ENCODE measurements at places on chromosomes 12 and 14.
A peak's percentile ranks its signal among the peaks of the same experiment; 100 is the strongest.

GRCh38 chr14:99822800-99823455 is 29.7 kb downstream of the EML1 start:
- no peak for DNase-seq

GRCh38 chr12:122865268-122866231 is 30.3 kb downstream of the HIP1R start:
- peak; percentile 35 for DNase-seq

GRCh38 chr14:101318271-101318670 is 243.0 kb upstream of the DIO3 start:
- DNase-seq = no peak

GRCh38 chr14:99781853-99782610 is 11.2 kb upstream of the EML1 start:
- no peak for DNase-seq

DNA sequence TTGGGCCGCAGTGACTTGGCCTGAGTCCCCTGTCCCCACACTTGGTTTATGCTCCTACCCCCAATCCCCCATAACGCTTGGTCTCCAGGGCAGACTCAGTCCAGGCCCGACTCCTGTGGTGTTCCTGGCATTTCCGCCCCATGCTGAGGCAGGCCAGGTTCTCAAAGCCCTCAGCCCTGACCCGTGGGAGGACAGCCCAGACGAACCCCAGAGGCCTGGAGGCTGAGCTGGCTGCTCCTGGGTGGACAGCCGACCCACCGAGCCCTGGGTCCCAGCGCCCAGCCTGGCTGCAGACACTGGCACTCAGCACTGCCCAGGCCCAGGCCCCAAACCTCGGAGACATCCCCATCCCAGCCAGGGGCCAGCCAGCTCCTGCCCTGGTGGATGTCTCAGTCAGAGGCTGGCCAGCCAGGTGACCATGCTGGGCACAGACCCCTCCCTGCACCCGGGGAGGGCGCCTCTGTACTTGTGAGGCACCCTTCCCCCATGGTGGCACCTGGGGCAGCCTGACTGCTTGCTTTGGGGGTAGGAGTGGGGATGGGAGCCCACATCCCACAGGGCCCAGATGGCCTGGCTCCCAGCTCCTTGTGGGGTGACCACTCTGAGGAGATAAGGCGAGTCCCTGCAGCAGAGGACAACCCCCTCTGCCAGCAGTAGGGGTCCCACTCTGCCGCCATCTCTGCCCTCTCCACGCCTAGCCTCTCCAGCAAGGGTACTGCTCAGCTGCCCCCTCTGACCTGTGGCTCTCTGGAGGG is 1.4 kb downstream of the PLD4 start:
- DNase-seq = no peak

DNA sequence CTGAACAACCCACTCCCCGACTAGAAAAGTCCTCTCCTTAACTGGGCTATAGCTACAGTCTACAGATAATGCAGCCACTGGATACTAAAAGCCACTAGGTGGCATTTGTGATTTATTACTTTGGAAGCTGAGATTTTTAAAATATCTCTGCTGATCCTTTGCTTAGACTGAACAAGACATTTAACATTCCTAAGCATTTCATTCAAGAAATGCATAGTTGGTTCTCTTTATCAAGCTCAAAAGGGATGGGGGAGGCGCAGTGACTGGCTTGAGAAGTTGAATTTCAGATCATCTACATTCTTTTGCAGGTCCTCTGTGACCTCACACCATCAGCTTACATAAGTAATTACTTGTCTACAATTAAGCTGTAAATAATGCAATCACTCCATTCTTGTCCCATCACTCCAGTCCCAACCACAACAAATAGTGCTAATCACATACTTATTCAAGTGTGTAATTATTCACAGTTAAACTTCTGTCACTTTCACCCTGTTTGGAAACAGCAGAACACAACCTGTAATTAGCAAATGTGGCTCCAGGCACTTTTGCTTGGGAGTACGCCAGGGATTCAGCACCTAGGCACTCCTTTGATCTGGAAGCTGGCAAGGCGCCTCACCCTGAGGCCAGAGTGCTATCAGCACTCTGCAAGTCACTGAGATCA is 203.6 kb downstream of the NOVA1 start:
- no peak for DNase-seq

DNA sequence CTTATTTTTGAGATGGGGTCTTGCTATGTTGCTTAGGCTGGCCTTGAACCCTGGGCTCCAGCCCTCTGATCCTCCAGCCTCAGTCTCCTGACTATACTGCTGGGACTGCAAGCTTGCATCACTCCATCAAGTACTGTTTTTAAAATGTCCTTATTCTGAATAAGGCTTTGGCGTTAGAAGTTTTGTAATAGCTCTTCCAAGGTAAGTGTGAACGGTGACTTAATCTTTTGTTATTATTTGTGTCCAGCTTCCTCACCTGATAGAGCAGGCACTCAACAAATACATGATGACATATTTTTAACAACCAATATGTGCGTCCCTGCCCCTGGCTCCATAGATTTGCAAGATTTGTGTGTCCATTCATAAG is 1.4 kb downstream of the C1RL start:
- no peak for DNase-seq

GRCh38 chr12:8057839-8058238 is 8.3 kb downstream of the C3AR1 start:
- no peak for DNase-seq

GRCh38 chr14:52327374-52328226 is 13.5 kb downstream of the PTGER2 start:
- no peak for DNase-seq

- DNase-seq = no peak
Measured at GRCh38 chr12:42704340-42704739, 114.8 kb upstream of the PRICKLE1 start.

DNA sequence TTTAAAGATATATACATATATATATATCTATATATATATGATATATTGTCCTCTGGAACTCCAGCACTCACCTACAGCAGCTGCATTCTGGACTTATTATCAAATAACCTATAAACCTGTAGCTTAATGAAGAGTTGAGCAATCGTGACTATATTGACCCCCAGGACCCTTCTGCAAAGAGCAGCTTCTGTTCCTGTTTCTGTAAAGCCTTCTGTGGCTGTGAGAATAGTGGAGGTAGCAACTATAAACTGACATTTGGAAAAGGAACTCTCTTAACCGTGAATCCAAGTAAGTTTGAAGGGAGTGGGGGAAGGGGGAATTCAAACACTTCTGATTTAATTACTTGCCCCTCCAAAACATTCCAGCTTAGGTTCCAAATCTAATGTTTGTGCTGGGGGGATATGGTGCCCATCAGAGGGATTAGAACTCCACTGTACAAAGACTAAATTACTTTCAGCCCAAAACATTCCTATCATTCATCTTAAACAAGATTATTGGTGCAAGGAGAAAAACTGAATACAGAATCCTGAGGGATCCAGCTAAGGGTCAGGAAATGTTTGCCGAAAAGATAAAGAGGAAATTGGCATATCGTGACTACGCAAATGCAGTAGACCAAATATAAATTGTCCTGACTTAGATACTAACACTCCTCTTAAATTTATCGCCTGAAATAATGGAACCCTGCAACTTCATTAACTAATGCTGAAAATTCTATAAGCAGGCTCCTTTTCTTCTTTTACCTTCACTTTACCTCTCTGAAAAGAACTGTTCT is 106.1 kb downstream of the DAD1 start:
- no peak for DNase-seq

DNA sequence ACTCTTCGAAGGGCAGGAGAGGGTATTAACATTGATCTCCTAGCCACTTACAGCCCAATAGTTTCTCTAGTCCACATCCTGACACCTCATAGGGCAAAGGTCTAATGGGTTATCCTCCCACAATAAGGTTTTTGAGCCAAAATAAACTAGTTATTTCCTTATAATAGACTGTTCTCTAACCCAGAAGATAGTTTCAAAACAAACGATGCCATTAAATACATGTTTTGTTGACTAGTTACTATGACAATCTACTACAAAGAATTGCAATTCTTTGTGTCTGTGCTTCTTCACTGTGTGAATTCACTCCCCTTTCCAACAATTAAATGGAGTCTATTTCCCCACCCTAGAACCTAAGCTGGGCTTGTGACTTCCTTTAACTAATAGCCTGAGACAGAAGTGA is 6.4 kb upstream of the ACTR10 start:
- DNase-seq = no peak

- peak; percentile 95 for DNase-seq
Measured at GRCh38 chr12:118135788-118136558, at the start of gene PEBP1. Gene PEBP1, plus strand, starts transcription at chr12:118136124. Its CDS starts 86 bp downstream, at chr12:118136210.

- no peak for DNase-seq
Measured at GRCh38 chr12:111904446-111904975, 62.5 kb downstream of the MAPKAPK5 start.

- DNase-seq = no peak
Measured at GRCh38 chr14:103711516-103712431, 3.5 kb downstream of the XRCC3 start.

DNA sequence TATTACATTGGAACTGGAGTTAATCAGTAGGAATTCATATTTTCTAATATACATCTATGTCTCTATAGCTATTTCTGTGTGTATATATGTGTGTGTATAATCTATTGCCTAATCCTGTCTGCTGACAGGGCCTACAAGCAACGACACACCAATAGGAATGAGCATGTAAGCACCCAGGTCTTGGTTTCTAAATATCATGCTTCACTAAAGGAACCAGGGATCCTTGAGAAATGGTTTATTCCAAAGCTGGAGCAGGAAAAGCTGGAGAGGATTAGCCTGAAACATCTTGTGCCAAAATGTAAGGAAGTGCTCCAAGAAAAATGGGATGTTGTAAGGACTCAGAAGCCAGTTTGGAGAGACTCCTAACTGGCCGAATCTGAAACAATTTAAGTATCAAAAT is 29.3 kb upstream of the LGALS3 start:
- DNase-seq = no peak

GRCh38 chr14:35760143-35760542 is 49.0 kb downstream of the RALGAPA1 start:
- DNase-seq = no peak

DNA sequence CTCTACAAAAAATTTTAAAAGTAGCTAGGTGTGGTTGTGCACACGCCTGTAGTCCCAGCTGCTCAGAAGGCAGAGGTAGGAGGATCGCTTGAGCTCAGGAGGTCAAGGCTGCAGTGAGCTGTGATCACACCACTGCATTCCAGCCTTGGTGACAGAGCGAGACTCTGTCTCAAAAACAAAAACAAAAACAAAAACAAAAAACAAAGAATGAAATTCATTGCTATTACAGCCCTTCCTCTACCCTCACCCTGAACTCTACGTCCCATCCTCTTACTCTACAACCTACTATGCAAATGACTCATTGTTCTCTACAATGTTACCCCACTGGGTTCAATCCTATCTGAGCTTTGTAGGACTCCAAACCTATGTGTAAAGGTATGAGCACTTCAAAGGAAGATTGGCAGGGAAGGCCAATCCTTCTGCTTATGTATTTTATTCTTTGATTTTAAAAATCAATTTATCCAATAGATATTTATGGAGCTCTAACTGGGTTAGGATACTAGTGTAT is 39.3 kb downstream of the NINJ2 start:
- DNase-seq = no peak

DNA sequence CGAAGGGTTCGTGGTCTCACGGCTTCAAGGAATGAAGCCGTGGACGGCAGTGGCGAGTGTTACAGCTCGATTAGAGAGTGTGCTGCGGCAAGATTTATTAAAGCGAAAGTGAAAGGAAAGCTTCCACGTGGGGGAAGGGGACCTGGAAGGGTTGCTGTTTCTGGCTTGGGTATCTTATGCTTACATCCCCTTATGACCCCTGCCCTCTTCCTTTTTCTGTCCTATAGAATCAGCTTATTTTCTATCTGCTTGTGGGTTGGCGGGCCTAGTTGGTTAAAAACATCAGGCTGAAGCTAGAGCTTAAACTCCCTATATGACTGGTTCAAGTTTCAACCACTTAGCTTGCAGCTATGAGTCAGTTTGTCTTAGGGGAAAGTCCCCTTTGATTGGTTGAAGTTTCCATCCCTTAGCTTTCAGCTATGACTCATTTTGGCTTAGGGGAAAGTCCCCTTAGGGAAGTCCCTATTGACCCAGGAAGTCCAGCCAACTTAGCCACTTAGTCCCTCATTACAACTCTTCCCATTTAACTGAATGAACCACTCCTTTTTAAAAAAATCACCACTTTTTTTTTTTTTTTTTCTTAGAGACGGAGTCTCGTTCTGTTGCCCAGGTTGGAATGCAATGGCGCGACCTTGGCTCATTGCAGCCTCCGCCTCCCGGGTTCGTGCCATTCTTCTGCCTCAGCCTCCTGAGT is 1494.7 kb upstream of the TMEM132C start:
- peak; percentile 31 for DNase-seq

- DNase-seq = no peak
Measured at GRCh38 chr14:73272393-73272792, 35.1 kb downstream of the PAPLN start.

DNA sequence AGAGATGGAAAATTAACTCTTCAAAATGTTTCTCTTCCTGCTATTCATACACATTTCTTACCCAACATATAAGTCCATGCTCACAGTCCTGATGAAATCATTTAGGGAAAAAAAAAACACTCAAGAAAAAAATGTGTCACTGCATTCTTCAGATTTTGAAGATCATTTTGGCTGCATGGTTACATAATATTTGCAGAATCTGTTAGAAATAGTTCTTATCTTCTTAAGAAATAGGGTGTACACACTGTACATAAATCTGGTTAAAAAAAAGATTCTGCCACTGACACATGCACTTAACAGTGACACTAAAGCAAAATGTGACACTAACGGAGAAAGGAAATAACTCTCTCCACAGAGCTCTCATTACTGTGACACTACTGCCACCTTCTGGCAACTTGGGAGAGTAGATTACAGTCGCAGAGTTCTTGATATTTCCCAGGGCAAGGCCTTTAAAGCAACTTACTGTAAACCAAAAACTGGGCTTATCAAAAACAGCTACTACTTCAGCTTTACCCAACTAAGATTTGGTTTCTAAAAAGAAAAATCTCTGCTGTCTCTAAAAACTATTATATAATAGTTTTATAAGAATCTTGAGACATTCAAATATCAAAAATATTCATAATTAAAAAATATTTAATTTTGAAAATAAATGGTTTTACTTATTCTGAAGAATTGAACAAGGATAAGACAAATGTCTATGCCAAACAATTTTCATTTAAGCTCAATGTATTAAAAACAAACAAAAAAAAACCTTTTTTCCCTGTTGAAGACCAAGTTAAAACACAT is 65.0 kb downstream of the SETD3 start:
- DNase-seq = peak; percentile 72

GRCh38 chr14:31261859-31262731 is 54.5 kb upstream of the HECTD1 start:
- DNase-seq = no peak

- no peak for DNase-seq
Measured at GRCh38 chr12:45042599-45042998, 8.3 kb downstream of the DBX2 start.

- DNase-seq = no peak
Measured at GRCh38 chr12:76216585-76217472, 131.4 kb downstream of the BBS10 start.
